ENCODE measurements at places on chromosomes 12 and 14.
A peak's percentile ranks its signal among the peaks of the same experiment; 100 is the strongest.

- DNase-seq: no peak
These were observed 30.1 kb downstream of the CDKN1B start for GRCh38 chr12:12747278-12747677.

DNA sequence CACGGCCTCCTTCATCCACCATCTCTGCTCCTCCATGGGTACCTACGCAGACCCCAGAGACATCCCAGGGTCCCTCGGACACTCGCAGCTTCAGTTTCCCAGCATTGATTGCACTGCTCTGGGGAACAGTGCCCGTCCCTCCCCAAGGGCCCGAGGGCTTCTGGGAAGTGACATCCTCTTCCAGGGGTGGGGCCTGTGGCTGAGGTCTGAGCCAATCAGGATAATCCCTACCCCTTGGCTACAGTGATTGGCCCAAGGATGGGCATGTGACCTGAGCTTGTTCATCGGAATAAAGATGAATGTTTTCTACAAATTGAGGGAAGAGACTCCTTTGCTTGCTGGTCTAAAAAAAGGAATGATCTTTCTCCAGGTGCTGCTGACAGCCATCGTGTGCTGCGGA lies 37.3 kb upstream of the MYL2 start:
- DNase-seq: no peak

DNA sequence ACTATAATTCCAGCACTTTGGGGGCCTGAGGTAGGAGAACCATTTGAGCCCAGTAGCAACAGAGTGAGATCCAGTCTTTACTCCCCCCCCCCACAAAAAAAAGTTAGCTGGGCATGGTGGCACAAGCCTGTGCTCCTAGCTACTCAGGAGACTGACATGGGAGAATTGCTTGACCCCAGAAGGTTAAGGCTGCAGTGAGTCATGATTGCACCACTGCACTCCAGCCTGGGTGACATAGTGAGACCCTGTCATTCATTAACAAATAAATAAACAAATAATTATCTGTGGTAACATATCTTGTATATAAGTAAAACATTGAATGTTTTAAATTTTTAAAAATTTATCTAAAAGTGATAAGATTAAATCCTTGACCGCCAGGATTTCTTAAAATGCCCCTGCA lies 4.8 kb downstream of the ENTPD5 start:
- DNase-seq: no peak

DNA sequence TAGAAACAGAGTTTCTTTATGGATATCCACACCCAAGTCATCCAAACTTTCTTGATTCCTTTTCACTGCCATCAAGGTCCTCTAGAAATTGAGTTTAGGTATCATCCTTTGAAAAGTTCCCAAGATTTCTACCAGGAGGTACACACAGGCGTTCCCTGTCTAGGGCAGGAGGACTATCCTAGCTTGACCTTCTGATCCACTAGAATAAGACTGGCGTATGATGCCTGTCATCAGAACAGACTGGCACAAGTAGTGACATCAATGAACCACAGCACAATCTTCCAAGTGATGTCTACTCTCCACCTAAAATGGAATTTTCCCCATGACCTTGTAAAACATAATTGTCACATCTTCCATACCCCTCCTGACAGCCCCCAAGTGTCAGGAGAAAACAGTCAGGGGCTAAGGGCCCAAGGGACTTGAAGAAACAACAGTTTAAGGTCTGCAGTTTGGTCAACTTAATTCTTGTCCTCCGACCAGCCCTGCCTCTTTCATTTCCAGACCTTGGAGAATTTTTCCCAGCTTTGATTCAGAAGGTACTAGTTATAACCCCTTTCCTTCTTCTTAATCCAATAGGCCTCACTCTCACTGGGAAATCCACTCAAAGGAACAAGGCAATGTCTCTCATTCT lies 100.7 kb upstream of the FKBP4 start:
- no peak for DNase-seq

DNA sequence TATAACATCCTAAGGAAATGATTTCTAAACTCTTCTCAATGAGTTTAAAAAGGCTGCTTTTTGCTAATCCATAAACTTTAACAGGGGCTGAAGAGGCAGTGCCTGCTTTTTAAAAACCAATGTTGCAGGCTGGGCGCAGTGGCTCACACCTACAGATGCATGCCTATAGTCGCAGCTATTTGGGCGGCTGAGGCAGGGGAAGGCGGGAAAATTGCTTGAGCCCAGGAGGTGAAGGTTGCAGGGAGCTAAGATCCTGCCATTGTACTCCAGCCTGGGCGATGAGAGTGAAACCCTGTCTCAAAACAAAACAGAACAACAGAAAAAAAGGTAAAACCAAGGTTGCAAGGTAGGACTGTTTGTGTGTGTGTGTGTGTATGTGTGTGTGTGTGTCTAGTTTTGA lies 531.2 kb downstream of the DIO2 start:
- DNase-seq: no peak

- DNase-seq: no peak
These were observed 230.5 kb downstream of the AKAP6 start for GRCh38 chr14:32559590-32559989.

DNA sequence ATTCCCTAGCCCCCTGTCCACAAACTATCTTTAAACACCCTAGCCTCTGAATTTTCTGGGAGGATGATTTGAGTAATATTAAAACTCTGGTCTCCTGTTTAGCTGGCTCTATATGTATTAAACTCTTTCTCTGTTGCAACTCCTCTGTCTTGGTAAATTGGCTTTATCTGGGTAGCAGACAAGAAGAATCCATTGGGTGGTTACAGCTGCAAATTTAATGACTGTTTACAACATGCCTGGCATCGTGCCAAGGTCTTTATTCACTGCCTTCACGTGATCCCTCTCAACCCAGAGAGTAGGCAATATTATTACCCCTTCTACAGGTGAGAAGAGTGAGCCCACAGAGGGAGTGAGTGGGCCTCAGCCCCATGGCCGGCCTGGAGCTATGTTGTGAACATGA lies 77.8 kb upstream of the MYL2 start:
- no peak for DNase-seq

GRCh38 chr14:75422169-75422568 lies 5.7 kb upstream of the JDP2 start:
- DNase-seq: no peak

DNA sequence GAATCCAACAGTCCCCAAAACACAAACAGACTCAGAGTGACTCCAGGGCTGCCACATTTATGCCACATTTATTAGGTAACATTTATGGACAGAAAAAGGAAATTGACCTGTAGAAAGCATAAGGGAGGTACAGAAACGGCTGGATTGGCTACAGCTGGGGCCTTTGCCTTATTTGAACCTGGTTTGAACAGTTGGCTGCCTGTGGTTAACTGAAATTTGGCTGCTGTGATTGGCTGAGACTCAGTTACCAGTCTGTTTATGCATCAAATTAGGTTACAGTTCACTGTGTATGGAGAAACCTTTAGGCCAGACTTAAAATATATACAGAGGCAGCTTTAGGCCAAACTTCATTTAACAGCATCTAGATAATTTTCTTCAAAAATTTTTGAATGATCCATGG lies 27.8 kb upstream of the PCNX1 start:
- DNase-seq: no peak

- peak; percentile 82 for DNase-seq
These were observed 89.6 kb downstream of the MSRB3 start for GRCh38 chr12:65368055-65368454.

DNA sequence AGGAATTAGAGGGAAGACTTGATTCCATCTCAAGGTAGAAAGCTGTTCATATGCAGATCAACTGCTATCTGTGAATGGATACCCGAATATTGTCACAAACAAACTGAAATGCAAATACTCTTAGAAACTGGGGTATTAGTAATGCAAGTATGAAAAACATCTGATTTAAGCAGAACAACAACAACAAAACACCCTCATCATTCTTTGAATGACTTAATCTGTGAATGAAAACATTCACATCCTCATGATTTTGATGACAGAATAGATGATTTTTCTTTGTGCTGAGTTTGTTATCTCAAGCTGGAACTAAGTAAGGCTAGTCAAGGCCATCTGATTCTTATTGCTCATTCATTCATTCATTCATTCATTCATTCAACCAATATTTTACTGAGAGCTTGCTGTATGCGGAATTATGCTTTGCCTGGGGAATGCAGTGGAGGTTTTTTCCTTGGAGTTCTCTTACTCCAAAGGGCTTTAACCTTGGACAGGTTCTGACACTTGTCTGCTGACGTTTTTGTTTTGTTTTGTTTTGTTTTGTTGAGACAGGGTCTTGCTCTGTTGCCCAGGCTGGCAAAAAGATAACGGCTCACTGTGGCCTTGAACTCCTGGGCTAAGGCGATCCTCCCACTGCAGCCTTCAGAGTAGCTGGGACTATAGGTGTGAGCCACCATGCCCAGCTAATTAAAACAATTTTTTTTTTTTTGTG lies 23.3 kb downstream of the OR10G3 start:
- DNase-seq: no peak

GRCh38 chr12:51496895-51497294 lies 72.3 kb downstream of the SLC4A8 start:
- DNase-seq: no peak

DNA sequence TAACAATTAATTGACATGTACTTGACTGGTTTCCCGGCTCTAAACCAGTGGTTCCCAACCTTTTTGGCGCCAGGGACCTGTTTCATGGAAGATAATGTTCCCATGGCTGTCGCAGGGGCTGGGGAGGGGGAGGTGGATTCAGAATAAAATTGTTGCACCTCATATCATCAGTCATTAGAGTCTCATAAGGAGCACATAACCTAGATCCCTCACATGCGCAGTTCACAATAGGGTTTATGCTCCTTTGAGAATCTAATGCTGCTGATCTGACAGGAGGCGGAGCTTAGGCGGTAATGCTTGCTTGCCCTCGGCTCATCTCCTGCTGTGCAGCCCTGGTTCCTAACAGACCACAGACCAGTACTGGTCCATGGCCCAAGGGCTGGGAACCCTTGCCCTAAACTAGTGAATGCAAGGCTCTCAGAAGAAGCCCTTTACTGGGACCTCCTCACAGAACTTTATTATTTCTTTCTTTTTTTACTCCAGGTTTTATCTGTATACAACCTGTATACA lies 86.4 kb upstream of the SINHCAF start:
- DNase-seq: peak; percentile 12

- DNase-seq: no peak
These were observed 6.2 kb downstream of the LIMA1 start for GRCh38 chr12:50276912-50277671.

DNA sequence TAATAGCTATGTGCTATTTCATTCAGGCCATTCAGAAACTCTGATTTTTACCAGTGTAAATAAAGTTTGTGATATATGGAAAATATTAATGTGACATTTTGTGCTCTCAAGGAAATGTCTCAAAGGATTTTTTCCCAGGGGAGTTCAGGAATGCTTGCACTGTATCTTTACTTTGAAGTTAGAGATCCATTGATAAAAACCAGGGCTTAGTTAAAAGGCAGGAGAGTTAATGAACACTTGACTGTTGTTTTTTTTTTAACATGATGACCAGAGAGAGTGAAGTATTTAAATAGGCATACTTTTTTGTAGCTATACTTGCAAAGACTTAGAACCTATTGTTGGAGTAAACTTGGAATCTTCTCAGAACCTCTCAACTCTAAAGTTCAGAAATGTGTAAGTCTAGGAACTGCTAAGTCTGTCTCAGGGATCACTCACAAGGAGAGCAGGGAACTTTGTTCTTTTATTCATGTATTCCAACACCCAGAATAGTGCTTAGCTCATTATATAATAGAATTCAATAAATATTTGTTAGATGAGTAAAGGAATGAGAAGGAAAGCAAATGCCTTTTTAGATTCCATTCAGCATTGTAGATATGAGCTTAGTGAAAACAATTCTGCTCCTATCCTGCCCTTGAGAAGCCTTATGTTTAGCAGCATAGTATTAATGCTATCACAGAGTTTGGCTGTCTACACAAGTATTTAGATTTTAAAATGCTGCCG lies 117.5 kb downstream of the DAAM1 start:
- no peak for DNase-seq

DNA sequence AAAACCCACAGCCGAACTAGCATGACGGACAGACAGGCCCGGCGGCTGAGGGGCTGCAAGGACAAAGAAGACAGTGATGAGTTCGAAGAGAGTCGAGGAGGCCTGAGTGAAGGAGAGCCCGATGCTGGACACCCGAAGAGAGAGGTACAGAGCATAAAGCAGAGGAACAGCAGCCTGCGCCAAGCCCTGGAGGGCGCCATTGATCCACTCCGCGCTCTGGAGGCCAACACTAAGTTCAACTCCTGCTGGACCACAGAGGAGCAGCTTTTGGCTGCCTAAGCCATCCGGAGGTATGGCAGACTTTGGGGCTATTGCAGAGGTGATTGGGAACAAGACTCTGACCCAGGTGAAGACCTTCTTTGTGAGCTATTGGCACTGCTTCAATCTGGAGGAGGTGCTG lies 7.8 kb upstream of the PLXNC1 start:
- DNase-seq: peak; percentile 21

DNA sequence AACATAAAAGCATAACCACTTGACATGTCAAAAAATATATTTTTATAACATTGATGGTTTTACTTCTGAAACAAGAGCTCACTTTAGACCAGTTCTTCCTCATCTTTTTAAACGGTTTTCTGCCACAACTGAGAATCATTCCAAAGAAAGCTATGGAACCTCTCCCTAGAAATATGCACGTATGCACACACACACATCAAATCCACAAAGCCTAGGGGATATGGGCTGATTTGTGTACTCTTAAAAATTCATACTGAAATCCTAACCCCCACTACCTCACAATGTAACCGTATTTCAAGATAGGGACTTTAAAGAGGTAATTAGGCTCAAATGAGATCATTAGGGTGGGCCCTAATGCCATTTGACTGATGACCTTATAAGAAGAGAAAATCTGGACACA lies 19.3 kb downstream of the TMCC3 start:
- DNase-seq: no peak

- DNase-seq: no peak
These were observed 52.9 kb downstream of the SETD3 start for GRCh38 chr14:99427632-99428300.

DNA sequence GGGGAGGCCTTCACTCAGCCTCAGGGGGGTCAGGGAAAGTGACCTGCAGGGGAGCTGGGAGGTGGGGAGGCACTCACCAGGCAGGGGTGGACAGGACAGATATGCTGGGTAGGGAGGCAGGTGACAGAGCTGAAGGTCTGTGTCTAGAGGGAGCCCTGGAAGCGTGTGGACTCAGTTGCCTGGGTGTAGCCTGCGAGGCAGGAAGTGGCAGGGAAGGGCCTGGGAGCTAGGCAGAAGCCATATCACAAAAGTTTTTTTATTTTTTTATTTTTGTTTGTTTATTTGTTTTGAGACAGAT lies 39.3 kb downstream of the ARL6IP4 start:
- DNase-seq: no peak
